ENCODE measurements at places on chromosomes 13 and 19. TPM values are rescaled to one million over a fixed set of nuclear protein-coding genes. Genes with fewer than 3 reads are reported as not detected.

Gene ZNF528
- total RNA-seq: 4.9 TPM

DNA sequence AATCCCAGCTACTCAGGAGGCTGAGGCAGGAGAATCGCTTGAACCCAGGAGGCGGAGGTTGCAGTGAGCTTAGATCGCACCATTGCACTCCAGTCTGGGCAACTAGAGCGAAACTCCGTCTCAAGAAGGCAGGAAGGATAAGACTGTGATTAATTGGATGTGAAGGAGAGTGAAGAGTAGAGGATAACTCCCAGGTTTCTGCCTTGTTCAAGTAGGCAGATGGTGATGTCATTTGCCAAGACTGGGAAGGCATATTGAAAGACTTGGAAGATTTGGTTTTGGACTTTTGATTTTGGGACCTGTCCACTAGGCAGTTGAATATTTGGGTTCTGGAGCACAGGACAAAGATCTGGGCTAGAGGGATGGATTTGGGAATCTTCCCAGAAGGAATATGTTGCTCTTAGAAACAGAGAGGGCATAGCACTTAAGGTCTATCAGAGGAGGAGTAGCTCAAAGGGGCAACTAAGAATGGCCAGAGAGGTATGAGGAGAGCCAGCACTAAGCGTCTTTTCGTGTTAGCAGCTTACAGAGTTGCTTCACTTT lies 20.0 kb downstream of the GARRE1 start:
- H3K27me3 ChIP-seq: no peaks in the 10 kb centered on the region
- no peaks in the 10 kb centered on the region for H3K36me3 ChIP-seq
- DNase-seq: no peak
- peaks cover 60% of the 10 kb centered on the region for H3K4me1 ChIP-seq

GRCh38 chr13:42847891-42848663 lies 66.7 kb downstream of the FAM216B start:
- H3K4me3 ChIP-seq: no peak overlapping the region
- H3K4me1 ChIP-seq: no peaks in the 10 kb centered on the region
- H3K36me3 ChIP-seq: no peaks in the 10 kb centered on the region
- no peak overlapping the region for H3K27ac ChIP-seq
- no peak for DNase-seq

DNA sequence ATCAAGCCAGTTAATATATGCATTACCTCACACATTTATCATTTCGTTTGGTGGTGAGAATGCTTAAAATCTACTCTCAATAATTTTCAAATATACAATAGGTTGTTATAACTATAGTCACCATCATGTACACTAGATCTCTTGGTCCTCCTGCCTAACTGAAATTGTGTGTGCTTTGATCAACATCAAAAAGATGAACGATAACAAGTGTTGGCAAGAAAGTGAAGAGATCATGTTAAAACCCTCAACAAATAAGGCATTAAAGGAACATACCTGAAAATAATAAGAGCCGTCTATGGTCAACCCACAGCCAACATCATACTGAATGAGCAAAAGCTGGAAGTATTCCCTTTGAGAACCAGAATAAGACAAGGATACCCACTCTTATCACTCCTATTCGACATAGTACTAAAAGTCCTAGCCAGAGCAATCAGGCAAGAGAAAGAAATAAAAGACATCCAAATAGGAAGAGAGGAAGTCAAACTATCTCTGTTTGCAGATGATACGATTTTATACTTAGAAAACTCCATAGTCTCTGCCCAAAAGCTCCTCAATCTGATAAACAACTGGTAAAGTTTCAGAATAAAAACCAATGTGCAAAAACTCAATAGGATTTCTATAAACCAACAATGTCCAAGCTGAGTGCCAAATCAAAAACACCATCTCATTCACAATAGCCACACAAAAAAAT lies 27.9 kb upstream of the OR10H1 start:
- no peak overlapping the region for H3K27ac ChIP-seq
- H3K36me3 ChIP-seq: no peaks in the 10 kb centered on the region
- no peaks in the 10 kb centered on the region for H3K27me3 ChIP-seq
- no peak for DNase-seq
- no peaks in the 10 kb centered on the region for H3K4me1 ChIP-seq

DNA sequence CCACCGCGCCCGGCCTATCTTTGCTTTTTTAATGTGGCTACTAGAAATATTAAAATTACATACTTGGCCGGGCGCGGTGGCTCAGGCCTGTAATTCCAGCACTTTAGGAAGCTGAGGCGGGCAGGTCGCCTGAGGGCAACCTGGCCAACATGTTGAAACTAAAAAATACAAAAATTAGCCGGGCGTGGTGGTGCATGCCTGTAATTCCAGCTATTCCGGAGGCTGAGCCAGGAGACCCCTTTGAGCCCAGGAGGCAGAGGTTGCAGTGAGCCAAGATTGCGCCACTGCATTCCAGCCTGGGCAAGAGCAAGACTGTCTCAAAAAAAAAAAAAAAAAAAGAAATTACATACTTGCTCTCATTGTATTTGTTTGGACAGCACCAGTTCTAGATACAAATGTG lies 34.8 kb upstream of the DPRX start:
- H3K36me3 ChIP-seq: no peaks in the 10 kb centered on the region
- no peak for DNase-seq
- no peak overlapping the region for H3K4me3 ChIP-seq

DNA sequence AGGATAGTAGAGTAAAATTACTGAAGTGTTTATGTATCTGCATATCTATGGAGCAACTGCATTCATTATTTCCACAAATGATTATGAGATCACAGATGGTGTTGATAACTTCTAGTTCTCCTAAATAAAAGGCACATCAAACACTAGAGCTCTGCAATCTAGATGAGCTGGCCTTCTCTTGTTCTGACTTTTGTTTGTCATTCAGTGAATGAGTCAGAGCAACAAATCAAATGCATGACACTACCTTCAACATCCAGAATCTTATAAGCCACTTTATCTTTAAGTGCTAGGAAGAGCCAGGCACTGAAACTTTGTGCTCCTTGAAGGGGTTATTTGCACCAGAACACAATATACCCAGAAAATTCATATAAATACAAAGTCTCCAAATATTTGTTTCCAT lies 456.0 kb downstream of the PCDH17 start:
- H3K27ac ChIP-seq: no peak overlapping the region
- no peaks in the 10 kb centered on the region for H3K27me3 ChIP-seq

DNA sequence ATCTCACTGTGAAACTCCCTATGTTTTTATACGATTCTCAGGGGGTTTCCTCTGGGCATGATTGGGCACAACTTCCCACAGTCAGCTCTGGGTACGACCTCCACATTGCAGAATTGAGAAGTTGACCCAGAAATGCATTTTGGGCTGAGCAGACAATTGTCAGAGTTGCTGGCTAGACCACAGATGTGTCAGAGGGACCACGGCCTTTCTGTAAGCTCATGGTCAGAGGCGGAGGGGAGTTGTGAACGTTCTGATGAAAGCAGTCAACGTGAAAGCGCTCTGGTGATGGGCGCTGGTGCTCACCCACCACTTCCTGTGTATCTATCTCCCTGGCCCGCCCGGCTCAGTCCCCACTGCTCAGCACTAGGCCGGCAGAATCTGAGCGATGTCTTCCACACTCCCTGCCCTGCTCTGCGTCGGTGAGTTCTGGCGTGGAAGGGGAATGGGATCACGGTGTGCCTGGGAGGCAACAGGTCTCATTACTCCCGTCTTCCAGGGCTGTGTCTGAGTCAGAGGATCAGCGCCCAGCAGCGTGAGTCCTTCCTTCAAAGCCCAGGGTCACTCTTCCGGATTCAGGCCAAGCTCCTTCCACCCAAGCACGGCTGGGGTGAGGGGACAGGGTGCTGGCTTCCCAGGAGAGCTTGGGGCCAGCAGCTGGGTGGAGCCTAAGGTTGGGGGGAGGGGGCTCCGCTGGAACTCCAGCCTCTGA lies at the start of gene NCR1:
TSS of gene NCR1 (plus strand) at position 346 of the 709 bp plus-strand sequence. CDS start at position 386, 40 bp downstream.
- H3K27ac ChIP-seq: no peak within 1 kb of the TSS
- no peak for DNase-seq
- no peaks in the 10 kb centered on the region for H3K27me3 ChIP-seq
- no peaks in the 10 kb centered on the region for H3K36me3 ChIP-seq

GRCh38 chr19:49987159-49987698 lies 26.3 kb upstream of the SIGLEC11 start:
- no peak overlapping the region for H3K4me3 ChIP-seq
- peaks cover 3% of the 10 kb centered on the region for H3K36me3 ChIP-seq
- DNase-seq: peak; percentile 51
- no peaks in the 10 kb centered on the region for H3K27me3 ChIP-seq
- no peak overlapping the region for H3K27ac ChIP-seq

GRCh38 chr19:9189535-9189934 lies 10.8 kb downstream of the OR7D2 start:
- H3K4me3 ChIP-seq: no peak overlapping the region
- DNase-seq: no peak
- H3K4me1 ChIP-seq: no peaks in the 10 kb centered on the region
- H3K27ac ChIP-seq: no peak overlapping the region

DNA sequence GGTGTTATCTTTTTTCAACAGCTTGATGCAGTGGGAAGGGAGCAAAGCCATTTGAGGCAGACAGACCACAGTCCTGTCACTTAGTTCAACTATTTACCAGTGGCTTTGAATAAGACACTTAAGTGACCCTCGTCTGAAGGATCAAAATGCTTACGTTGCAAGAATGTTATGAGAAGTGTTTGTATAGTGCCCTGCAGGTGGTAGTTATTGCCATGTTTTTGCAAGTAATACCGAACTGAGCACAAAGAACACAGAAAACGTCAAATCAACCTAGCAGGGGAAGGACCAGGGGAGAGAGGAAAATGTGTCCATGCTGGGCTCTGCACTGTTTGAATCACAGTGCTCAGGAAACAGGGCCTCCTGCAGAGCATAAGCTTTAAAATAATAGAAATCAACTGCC lies 2.8 kb downstream of the SOHLH2 start:
- DNase-seq: no peak
- H3K36me3 ChIP-seq: no peaks in the 10 kb centered on the region
- H3K27ac ChIP-seq: no peak overlapping the region

- no peak overlapping the region for H3K27ac ChIP-seq
- H3K36me3 ChIP-seq: no peaks in the 10 kb centered on the region
- no peaks in the 10 kb centered on the region for H3K4me1 ChIP-seq
- H3K4me3 ChIP-seq: no peak overlapping the region
- no peaks in the 10 kb centered on the region for H3K27me3 ChIP-seq
Observed at GRCh38 chr19:14023404-14024235, 4.3 kb upstream of the RLN3 start.

Measured in gastrocnemius medialis (tissue), 4 donors.